Stimulated activated CD4-positive, alpha-beta T cell treated with anti-CD3 and anti-CD28 coated beads, Interleukin-1b, Interleukin-23, amount 100 ng/mL, for 4 hours (primary cell): ENCODE measurements at places on chromosomes 5 and 9.

- DNase-seq, result no peak
Observed at GRCh38 chr5:155794795-155795194, 532.2 kb upstream of the SGCD start.

- no peak for DNase-seq
Observed at GRCh38 chr9:21812415-21812814, 10.0 kb downstream of the MTAP start.

- no peak for DNase-seq
Observed at GRCh38 chr5:178454303-178454702, 135.9 kb downstream of the COL23A1 start.

DNA sequence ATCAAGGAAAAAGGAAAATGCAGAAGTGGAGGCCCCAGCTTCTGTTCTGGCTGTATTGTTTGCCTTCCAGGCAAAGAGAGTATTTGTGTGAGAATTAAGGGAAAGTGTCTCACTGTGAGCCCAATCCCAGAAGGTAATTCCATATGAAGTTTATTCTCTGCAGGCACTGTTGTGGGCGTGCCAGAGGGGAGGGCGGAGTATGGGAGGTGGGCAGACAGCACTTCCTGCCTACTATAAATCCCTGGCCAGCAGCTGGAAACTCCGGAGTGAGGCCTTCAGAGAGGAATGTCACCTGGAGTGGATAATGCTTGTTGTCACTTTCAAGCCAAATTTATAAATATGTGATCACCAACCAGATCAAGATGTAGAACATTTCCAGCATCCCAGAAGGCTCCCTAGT lies 209.5 kb downstream of the ARHGAP26 start:
- DNase-seq, result no peak

GRCh38 chr9:111236332-111236731 lies 93.7 kb downstream of the OR2K2 start:
- no peak for DNase-seq
